ENCODE measurements at places on chromosomes 6 and 20.
A peak's percentile ranks its signal among the peaks of the same experiment; 100 is the strongest.

- DNase-seq, result no peak
These were observed 67.6 kb upstream of the DTNBP1 start for GRCh38 chr6:15730442-15730841.

DNA sequence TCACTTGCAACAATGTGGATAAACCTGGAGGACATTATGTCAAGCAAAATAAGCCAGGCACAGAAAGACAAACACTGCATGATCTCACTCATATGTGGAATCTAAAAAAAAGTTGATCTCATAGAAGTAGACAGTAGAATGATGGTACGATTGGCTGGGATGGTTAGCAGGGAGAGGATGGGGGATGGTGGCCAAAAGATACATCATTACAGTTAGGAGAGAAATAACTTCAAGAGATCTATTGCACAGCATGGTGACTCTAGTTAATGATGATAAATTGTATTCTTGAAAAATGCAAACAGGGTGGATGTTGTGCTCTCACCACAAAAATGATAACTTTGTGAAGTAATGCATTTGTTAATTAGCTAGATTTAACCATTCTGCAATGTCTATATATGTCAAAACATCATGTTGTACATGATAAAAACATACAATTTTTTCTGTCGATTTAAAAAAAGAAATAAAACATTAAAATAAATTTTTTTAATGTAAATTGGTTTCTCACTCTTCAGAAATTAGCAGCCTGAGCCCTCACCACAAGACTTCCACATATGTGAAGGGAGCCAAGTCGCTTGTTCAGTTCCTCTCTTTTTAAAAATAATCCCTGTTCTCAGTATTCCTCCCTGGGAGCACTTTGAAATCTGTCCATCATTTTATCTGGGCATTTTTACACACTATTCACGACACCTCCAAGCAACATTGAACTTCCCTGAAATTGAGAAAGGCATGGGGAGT is 34.2 kb downstream of the PTPRT start:
- no peak for DNase-seq

DNA sequence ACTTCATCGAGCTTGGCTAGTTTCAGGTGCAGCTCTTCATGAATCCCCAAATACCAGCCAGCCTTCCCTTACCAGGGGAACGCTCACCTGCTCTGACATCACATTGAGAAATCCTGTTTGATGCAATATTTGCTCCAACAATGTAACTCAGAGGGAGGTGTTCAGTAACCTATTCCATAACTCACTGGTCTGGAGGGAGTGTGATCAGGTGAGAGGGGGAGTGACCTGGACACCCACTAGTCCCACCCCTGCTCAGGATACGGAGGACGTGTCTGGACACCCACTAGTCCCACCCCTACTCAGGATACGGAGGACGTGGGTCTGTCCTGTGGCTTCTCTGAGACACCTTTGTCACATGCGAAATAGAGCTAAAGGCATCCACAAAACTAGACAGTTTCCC is 70.3 kb downstream of the HUS1B start:
- DNase-seq, result peak; percentile 14

DNA sequence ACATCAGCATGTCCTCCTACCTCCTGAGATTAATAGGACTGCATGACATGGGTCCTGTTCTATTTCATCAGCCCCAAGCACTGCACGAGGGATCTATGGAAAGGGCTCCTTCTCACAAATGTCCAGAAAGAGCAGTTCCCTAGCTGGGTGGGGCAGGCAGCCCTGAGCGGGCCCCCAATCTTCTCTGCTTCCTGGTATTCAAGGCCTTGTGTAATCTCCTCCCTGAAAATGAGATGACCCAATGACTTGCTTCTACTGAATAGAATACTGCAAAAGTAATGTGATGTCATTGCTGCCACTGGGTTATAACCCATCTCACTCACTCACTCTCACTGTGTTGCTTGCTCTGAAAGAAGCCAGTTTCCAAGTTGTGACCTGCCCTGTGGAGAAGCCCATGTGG is 126.4 kb downstream of the OPRM1 start:
- DNase-seq, result no peak

GRCh38 chr20:25541676-25542075 is 43.7 kb downstream of the NINL start:
- DNase-seq, result no peak

GRCh38 chr20:3994125-3994524 is 21.2 kb downstream of the RNF24 start:
- DNase-seq, result no peak

DNA sequence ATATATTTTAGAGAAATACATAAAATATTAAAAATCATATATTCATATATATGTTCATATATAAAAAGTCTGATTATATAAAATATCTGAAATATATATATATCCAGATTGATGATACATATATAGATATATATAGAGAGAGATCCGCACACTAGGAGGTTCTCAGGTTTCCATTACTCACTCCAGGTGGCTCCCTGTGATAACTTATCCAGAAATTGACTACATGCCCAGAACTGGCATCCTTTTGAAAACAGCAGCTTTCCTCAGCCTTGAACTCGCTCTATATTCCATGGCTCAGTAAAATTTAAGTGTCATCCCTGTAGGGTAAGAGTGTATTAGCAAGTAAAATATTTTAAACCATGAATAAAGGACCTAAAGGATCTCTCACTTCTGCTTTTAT is 206.8 kb downstream of the TINAG start:
- DNase-seq, result peak; percentile 68

- DNase-seq, result peak; percentile 95
These were observed 6.2 kb downstream of the TMEM242 start for GRCh38 chr6:157316871-157317814.

DNA sequence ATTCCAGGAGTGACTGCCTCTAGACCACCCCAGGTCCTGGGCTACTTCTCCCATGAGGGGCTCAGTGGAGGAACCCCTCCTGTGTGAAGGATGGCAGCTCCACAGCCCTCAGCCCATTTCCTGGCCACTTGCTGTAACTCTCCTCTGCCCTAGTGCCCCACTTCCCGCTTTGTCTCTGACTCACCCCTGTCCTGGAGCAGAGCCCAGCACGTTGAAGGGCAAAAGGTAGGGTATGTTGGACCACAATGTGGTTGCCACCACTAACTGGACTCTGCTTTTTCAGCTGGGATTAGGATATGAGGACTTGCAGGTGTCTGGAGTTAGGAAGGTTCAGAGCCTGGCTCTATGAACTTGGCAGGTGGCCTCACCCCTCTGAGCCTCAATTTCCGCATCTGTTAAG is 2.4 kb downstream of the MYBL2 start:
- no peak for DNase-seq

- no peak for DNase-seq
These were observed 46.9 kb downstream of the DACT2 start for GRCh38 chr6:168272415-168273325.

DNA sequence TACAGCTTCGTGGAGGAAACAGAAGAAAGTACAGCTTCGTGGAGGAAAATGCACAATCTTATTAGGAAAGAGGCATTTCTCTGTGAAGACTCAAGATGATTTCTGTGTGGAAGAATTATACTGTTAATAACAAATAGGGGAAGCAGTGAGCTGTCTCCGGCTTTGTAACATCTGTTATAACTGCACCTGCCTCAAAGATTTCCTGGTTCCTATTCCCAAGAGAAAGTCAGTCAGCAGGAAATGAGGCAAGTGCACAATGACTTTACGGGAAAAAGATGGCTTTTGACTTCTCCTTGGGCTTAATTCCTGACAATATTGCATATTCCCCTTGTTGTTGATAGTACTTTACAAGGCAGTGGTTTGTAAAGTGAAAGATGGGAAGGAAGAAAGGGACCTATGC is 538.5 kb downstream of the BMP2 start:
- no peak for DNase-seq

DNA sequence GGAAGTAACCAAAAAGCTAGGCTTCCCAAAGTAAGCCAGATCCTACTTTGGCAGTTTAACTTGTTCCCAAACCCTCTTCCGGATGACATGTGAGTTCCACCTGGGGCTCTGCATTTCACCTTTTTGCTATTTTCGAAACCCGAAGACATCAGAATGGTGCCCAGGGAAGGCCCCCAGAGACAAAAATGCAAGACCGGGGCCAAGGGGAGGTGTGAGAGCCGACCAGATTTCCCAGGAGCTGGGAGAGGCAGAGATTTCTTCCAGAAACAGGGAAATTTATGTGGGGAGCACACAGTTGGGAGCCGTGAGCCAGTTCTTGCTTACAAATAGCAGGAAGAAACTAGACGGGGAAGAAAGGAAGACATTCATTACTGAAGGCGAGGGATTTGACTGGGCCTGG is 209.7 kb downstream of the ZNF217 start:
- DNase-seq, result no peak

- peak; percentile 10 for DNase-seq
These were observed 52.6 kb upstream of the MAFB start for GRCh38 chr20:40741507-40742106.

- no peak for DNase-seq
These were observed 202.5 kb upstream of the GMDS start for GRCh38 chr6:2447931-2448330.

GRCh38 chr6:147942363-147942762 is 400.3 kb upstream of the SASH1 start:
- DNase-seq, result no peak

DNA sequence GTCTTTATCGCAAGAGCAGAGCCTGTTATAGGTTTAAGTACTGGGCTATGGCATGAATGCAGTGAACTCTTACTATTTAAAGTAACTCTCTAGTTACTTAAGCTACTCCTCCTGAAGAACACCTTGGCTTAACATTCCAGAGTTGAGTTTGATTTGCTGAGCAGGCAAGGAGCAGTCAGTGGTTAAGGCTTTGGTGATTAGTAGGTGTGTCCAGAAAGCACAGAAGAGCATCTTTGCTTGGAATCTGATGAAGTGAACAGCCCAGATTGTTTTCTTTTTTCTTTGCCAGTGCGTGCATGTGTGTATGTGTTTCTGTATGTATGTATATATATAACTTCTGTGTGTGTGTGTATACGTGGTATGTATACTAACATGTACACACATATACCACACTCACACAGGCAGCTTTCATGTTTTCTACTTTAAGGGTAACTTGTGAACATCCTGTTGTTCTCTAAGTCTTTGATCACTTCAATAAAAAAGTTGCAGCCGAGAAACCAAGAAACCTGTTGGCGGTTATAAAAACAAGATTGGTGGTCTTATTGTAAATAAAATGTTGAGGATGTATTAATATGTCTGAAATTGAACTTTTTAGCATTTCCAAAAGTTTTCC is 56.2 kb upstream of the TULP4 start:
- no peak for DNase-seq

GRCh38 chr20:54188132-54188849 is 14.5 kb upstream of the CYP24A1 start:
- no peak for DNase-seq

DNA sequence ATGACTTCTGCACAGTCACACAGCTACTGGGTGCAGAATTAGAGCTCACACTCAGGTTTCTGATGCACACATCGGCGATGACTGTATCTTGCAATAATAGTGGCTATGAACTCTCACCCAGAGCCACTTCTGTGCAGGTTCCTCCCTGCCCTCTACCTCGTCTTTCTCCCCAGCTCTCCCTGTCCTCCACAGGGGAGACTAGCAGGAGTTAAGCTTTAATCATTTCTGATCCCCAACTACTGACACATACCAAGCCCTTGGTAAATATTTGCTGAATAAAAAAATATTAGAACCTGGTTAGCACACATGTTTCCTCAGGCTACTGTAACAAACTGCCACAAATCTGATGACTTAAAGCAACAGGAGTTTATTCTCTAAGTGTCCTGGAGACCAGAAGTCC is 222.7 kb upstream of the FOXA2 start:
- no peak for DNase-seq

DNA sequence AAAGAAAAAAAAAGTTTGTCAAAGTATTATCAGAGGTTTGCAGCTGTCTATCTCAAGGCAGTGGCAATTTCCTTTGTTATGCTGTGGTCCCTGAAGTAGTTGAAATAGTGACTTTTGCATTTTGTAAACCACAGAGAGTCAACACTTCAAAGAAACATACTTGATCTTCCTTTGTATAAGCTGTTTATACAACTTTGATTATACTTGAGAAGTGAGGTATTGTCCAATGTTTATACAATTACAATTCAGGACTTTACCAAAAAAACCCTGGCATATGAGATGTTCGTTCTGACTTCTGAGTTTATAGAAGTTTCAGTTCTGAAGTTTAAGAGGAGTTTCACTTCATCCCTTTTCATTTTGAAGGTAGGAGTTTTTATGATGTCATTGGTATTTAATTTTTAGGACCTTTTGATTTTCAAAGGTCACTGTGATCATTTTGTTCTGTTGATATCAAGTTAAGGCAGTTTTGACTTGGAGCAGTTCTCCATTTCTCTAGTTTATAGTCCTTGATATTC is 4.0 kb downstream of the STK4 start:
- no peak for DNase-seq

DNA sequence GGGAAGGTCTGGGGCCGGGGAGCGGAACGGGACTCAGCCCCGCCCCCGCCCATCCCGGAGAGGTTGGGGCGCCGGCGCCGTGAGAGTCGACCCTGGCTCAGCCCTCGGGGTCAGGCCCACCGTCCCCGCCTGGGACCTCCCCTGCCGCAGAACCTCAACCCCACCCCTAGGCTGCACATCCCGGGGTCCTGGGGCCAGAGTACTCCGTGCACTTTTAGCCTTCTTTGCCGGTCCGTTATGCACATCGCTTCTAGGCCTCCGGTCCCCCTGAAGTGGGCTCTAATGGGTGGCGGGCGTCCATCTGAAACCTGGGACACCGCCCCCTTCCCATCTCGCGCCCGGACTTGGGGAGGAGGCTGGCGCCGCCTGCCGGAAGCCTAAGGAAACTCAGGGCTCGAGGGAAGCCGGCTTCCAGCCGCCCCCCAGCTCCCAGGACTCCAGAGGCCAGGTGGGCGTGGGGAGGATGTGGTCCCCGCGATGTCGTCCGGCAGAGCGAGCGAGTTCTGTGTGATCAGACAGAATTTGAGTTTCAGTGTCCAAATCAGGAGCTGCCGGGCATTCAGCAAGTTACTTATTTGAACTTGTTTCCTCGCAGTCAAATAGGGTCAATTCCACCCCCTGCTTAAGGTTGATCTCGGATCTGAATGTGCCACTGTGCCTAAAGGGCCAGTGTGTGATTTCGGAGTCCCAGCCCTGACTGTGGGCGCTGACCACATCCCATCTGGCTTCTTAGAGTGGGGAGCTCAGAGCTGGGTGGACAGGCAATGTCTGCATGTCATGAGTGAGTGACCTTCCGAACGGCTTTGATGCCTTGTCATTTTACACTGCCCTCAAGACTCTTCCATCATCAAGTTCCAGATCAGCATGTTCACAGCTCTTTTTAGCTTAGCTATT is 47.6 kb downstream of the CPXM1 start:
- DNase-seq, result no peak

DNA sequence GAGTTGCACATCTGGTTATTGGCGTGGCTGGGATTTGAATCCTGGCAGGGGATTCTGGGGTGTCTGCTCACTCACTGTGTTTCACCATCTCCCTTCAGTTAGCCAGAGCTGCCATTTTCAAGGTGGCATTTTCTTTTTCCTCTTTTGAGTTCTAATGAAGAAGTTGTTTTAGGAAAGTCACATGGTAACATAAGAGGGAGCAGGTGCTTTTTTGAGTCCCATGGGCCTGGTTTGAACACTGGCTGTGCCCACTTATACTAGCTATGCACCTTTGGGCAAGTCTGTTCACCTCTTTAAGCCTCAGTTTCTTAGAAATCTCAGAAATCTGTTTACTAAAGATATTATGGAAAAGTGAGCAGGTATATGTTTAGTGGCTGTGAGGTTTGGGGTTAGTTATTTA is 39.6 kb downstream of the ANKS1A start:
- DNase-seq, result no peak

GRCh38 chr6:52588087-52588709 is 11.3 kb upstream of the TRAM2 start:
- DNase-seq, result no peak

- DNase-seq, result peak; percentile 50
These were observed 42.0 kb downstream of the IRAK1BP1 start for GRCh38 chr6:78909391-78909790.

- no peak for DNase-seq
These were observed 6.3 kb downstream of the BMP6 start for GRCh38 chr6:7732228-7732627.

Data from foreskin keratinocyte (primary cell).